ENCODE measurements at places on chromosomes 5 and 9.

- no peak for DNase-seq
These were observed 121.6 kb downstream of the ADAMTSL1 start for GRCh38 chr9:18595597-18595996.

GRCh38 chr9:121783521-121784507 lies 132.4 kb downstream of the DAB2IP start:
- DNase-seq: no peak

DNA sequence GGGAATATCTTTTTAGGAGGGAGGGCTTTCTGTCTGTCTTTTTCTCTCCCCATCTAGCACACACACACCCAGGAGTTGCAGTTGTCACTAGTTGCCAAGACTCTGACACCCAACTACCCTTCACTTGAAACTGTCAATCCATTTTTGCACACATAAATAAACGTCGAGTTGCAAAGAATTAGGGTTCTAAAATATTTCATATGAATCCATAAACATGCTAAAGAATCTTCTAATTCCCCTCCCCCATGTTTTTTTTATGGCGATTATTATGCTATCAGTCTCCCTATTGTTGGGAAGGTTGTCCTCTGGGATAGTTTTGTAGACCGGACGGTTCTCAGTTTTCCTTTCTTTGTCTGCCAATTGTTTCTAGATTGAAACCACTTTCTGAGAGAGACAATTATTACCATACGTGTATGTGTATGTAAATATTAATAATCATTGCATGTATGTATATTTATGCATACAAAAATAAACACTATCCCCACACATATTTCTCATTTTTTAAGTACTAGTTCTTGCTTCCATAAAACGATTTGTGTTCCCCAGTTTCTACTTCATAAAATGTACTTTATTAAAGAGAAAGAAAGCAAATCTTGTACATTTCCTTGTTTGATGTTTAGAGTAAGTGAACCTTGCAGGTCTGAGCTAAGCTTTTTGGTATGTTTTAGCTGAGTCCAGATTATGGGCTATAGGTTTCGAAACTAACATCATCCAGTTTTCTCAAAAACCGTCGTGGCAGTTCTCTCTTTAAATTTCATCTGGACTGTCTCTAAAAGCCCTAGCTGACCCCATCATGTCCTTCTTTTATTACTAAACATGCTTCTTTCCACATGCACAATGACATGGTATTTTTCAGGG lies 165.0 kb upstream of the MPDZ start:
- DNase-seq: no peak

- DNase-seq: no peak
These were observed 19.3 kb downstream of the ACO1 start for GRCh38 chr9:32403567-32404260.

GRCh38 chr5:58545912-58546311 lies 37.0 kb upstream of the RAB3C start:
- DNase-seq: no peak

DNA sequence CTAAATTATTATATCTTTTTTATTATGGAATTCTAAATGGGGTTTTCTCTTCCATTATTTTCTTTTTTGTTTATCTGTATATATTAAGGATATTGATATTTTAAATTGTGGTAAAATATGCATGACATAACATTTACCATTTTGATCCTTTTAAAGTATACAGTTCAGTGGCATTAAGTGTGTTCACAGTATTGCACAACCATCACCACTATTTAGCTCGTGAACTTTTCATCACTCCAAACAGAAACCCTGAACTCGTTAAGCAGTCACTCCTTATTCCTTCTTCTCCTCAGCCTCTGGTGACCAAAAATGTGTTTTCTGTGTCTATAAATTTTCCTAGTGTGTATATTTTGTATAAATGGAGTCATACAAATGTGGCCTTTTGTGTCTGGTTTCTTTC lies 188.2 kb downstream of the CCDC171 start:
- no peak for DNase-seq
